RPMI7951 (cell line): ENCODE measurements at places on chromosomes 1 and 21.

GRCh38 chr1:17310068-17310640, 2.2 kb downstream of the PADI4 start:
- no peak for DNase-seq

- DNase-seq, result no peak
Measured at GRCh38 chr1:202540014-202540413, 170.2 kb downstream of the SYT2 start.

DNA sequence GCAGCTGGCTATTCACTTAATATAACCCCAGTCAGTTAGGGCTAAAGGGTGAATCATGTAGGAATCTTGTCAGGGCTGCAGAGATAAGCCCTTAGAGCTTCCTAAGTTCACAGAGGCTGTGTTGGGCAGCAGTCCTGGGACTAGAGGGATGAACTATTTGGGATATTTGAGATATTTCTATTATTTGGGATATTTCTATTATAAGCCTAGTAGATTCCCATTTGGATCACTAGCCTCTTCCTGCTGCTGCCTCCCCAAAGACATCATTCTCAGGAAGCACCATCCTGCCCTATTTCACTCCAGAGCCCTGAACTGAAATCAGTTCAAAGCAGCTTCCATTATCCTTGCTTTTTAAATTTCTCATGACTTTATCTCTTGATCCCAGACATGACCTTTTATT, 501.3 kb downstream of the NUF2 start:
- no peak for DNase-seq

- DNase-seq, result no peak
Measured at GRCh38 chr1:14983277-14983676, 170.3 kb upstream of the TMEM51 start.

DNA sequence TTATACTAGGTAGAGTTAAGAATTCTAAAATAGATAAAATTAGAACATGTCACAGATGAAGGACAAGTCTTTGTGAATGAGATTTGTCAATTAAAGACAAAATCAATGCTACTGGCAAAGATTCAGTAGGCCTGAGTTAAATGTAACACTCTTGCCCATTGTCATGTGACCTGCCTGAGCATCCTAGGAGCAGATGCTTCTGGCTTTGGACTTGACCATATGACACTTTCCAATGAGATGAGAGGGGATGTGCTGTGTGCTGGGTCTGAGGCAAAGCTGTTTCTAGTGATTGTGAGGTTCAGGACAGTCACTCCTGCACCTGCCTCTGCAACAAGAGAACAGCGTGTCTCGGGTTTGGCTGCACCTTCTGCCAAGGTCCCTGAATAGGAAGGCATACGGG, 144.9 kb downstream of the HIVEP3 start:
- no peak for DNase-seq

DNA sequence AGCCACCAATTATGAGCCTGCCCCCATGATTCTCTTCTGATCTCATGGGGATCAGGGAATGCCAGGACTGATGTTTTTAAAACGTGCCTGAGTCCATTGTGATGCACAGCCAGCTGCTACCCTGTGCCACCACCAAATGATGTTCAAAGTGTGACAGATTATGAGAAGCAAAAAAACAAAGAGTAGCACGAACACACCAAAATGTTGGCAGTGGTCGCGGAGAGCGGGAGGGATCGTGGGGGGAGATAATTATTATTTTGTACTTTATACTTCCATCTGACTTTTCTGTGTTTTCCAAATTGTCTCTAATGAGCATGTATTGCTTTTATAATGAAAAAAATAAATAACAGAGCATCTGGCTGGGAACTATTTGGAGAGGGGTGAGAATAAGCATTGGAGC, 50.5 kb downstream of the EPHB2 start:
- DNase-seq, result no peak

GRCh38 chr1:206512851-206513180, 5.5 kb downstream of the RASSF5 start:
- DNase-seq, result no peak

DNA sequence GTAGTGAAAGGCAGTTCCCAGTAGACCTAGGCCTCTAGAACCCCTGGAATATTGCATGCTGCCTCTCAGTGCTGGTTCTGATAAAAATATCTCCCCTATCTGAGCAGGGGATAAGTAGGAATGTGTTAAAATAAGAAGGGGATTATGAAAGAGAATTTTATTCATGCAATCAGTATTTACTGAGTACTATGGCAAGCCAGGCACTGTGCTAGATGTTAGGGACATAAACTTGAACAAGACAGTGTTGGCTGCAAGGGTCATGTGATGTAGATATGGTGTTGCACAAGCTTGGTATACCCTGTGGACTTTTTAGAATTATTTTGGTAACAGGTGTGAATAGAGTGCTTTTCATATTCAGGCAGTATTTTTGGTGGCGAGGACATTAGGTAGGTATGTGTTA, 23.6 kb downstream of the NOS1AP start:
- no peak for DNase-seq

DNA sequence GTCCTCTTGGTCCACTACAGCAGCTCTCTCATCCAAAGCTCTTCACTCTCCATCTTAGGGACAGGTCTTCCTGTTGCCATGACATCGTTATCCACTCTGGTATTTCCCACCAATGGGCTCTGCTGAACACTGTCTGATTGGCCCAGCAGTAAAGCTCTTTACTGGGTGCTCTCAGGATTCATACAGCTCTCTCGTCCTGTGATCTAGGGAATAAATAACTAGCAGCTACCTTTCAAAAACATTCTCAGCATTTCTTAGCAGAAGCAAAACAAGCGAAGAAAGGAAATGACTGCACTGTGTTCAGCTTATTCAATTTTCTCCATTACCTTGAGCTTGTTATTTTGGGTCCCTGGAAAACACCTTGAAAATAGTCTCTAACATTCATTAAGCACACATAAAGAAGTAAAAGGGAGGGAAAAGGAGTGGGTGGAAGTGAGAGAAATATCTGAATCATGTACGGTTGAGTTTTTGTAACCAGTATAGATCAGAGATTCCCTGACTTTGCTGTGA, 163.4 kb upstream of the SGIP1 start:
- no peak for DNase-seq

DNA sequence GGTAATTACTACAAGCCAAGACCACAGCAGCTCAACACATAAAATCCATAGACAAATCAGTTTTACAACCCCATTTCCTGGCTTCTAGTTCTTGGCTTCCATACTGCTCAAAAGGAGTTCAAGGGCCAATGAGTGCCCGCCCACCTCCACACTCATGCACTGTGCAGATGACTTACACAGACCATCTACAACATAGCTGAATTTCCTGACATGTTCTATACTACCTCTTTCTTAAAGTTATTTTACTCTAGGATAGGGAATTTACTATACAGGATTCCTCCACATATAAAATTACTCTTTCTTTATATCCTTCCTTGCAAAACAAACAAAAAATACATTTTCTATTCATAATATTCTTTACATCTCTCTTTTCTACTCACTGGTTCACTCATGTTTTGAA, 14.6 kb downstream of the BACE2 start:
- DNase-seq, result no peak
